CD8-positive, alpha-beta memory T cell (primary cell): ENCODE measurements at places on chromosomes 1 and 21. TPM values are rescaled to one million over a fixed set of nuclear protein-coding genes. Genes with fewer than 3 reads are reported as not detected.

- no peaks in the 10 kb centered on the region for H3K27me3 ChIP-seq
- peak overlapping the region; percentile 85 for H3K4me3 ChIP-seq
- H3K27ac ChIP-seq = peak overlapping the region; percentile 86
- DNase-seq = no peak
- peaks cover 8% of the 10 kb centered on the region for H3K36me3 ChIP-seq
- peaks cover 91% of the 10 kb centered on the region for H3K4me1 ChIP-seq
Observed at GRCh38 chr1:26281091-26281958, 1.4 kb downstream of the SH3BGRL3 start.

- no peaks in the 10 kb centered on the region for H3K27me3 ChIP-seq
- no peaks in the 10 kb centered on the region for H3K36me3 ChIP-seq
- no peak overlapping the region for H3K4me3 ChIP-seq
- DNase-seq = no peak
- H3K27ac ChIP-seq = no peak overlapping the region
Observed at GRCh38 chr21:15496911-15497310, 232.9 kb upstream of the USP25 start.

GRCh38 chr1:185464777-185465176 lies 147.7 kb upstream of the IVNS1ABP start:
- no peak for DNase-seq
- H3K4me1 ChIP-seq = no peaks in the 10 kb centered on the region
- no peak overlapping the region for H3K27ac ChIP-seq
- H3K4me3 ChIP-seq = no peak overlapping the region
- no peaks in the 10 kb centered on the region for H3K36me3 ChIP-seq

The TAS1R1 gene
- not detected for total RNA-seq

The GAS5 gene
- 1,102 TPM for total RNA-seq

The HOOK1 gene
- 4.4 TPM for total RNA-seq
